ENCODE measurements at places on chromosomes 7 and 10.

DNA sequence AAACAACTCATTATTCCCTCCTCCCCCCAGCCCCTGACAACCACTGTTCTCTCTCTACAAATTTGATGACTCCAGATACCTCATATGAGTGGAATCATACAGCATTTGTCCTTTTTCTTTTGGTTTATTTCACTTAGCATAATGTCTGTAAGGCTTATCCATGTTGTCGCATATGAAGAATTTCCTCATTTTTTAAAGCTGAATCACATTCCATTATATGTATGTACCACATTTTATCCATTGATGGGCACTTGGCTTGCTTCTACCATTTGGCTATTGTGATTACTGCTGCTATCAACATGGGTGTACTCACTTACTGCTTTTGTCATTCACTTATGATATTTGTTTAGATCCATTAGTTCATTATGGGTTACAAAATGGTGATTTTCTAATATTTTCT lies 112.8 kb downstream of the BUB3 start:
- no peak for DNase-seq

GRCh38 chr7:45089341-45089891 lies 647 bp upstream of the NACAD start:
- peak; percentile 28 for DNase-seq

DNA sequence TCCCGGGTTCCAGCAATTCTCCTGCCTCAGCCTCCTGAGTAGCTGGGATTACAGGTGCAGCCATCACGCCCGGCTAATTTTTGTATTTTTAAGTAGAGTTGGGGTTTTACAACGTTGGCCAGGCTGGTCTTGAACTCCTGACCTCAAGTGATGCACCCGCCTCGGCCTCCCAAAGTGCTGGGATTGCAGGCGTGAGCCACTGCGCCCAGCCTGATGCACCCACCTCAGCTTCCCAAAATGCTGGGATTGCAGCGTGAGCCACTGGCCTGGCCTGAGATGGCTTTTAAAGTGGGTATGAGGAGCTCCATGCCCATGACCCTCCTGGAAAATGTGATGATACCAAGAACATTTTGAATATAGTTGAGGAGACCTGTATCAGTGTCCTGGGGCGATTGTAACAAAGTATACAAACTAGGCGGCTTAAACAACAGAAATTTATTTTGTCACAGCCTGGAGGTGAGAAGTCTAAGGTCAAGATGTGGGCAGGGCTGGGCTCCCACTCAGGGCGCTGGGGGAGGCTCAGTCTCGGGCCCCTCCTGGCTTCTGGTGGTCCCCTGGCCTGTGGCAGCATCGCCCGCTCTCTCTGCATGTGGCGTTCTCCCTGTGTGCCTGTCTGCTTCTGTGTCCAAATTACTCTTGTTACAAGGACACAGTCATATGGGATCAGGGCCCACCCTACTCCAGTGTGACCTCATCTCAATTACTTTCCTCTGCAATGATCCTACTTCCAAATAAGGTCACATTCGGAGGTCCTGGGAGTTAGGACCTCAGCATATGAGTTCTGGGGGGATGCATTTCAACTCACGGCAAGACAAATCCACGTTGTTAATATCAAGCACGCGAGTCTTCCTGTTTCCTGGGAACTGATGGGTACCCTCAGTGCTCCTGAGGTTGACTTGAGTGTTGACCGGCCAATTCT lies 108.8 kb downstream of the ACTR3B start:
- DNase-seq = no peak

- DNase-seq = no peak
Observed at GRCh38 chr10:116590590-116591444, at the start of gene PNLIPRP1. PNLIPRP1 (plus strand) TSS chr10:116590959; CDS start chr10:116591130, 171 bp downstream.

GRCh38 chr7:159142730-159143129 lies 1.9 kb downstream of the VIPR2 start:
- DNase-seq = no peak

DNA sequence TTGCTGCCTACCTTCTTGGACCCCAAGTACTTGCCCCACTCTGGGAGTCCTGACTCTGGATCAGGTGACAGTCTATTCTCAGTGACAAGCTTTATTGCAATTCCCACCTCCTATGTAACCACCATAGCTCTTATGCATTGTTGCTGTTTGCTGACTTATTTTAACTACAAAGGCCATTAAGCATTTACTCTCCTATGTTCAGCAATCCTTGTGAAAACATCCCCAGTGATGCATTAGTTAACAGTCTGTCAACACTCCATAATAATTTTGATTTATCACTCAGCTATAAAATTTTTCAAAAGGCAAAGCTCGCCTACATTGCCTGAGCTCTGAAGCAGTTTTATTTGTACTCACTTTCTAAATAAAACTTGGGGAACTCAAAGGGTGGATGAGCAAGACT lies 871.8 kb upstream of the SORCS1 start:
- no peak for DNase-seq

GRCh38 chr7:84092207-84092606 lies 102.4 kb downstream of the SEMA3A start:
- no peak for DNase-seq

GRCh38 chr7:100539436-100540006 lies 518 bp downstream of the AGFG2 start:
- no peak for DNase-seq

- no peak for DNase-seq
Observed at GRCh38 chr10:73262105-73262730, 9.8 kb upstream of the MRPS16 start.

DNA sequence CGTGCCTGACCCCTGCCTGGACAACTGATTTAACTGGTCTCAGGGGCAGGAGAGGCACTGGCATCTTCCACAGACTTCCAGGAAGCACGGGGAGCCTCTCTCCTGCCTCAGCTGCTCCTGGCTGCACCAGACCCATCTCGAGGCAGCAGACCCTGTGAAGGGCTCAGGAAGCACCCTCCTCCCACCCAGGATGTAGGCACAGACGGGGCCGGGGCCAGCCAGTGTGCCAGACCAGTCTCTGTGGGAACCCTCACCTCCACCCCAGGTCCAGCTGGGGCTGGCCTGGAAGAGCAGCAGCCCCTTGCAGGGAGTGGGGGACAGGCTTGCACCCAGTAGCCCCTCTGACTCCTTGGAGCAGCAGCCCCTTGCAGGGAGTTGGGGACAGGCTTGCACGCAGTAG lies 56.3 kb downstream of the RASGEF1A start:
- no peak for DNase-seq

GRCh38 chr7:21454182-21454581 lies 26.3 kb downstream of the SP4 start:
- DNase-seq = no peak

- no peak for DNase-seq
Observed at GRCh38 chr7:138848056-138848980, 50.3 kb upstream of the ATP6V0A4 start.

DNA sequence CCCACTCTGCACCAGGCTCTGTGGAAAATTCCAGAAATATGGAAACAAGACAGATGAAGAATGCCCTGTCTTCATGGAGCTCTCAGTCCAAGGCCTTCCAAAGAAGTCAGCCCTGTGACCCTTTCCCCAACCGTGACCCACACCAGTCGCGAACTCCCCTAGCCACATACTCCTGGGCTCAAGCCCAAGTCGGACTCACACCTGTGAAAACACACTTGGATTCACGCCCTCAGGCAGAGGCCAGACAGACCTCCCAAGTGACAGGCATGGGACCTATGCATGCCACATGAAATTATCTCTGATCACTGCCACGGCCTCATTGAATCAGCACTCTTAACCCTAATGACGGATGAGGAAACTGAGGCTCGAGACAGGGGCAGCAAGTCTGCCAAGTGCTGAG lies 42.5 kb downstream of the ZCCHC24 start:
- DNase-seq = no peak

GRCh38 chr10:93088466-93088865 lies 14.8 kb downstream of the CYP26A1 start:
- DNase-seq = no peak

DNA sequence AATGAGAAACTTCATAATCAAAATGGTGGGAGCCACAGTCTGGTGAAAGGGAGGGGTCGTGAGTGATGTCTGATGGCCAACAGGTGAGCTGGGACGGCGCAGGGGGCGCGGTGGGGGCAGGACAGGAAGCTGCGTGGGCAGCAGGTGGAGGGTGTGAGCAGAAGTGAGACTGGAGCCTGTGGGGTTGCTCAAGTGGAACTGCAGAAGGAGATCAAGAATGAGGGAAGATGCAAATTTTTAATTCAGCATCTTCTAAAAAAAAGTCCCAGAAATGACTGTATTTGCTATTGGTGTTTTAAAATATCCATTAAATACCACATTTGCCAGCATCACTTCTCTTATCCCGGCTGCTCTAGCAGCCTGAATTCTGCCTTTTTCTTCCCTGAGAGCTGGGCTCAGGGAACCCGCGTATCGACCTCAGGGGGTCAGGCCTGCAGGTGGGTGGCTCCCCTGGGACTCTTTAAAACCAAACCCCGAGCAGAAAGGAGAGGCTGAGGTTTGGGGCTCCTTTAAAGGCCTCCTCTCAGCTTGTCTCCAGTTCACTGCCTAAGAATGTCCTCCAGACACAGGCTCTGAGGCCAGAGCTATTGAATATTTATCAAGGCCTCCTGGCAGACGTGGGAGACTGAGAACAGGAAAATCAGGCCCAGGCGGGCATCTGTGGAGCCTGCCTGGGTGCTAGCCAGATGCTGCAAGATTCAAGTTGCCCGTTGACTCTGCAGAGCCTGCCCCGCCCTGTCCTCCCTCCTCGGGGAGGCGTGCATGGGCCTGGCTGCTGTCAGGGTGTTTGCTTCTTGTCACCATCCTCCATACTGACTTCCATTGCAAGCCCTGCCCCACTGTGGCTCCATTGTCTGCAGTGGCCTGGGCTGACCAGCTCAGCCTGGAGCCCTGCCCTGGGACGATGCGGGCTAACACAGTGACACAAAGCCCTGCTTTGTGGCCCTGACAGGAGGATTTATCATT lies 53.9 kb downstream of the SYPL1 start:
- no peak for DNase-seq

- DNase-seq = no peak
Observed at GRCh38 chr7:112079673-112080072, 126.5 kb downstream of the DOCK4 start.

GRCh38 chr7:158135931-158136330 lies 451.7 kb downstream of the PTPRN2 start:
- no peak for DNase-seq

- DNase-seq = no peak
Observed at GRCh38 chr7:466465-467191, 53.0 kb downstream of the PDGFA start.

GRCh38 chr10:97876402-97876801 lies 26.8 kb downstream of the GOLGA7B start:
- no peak for DNase-seq

GRCh38 chr7:80703272-80703671 lies 64.8 kb downstream of the CD36 start:
- no peak for DNase-seq

- DNase-seq = no peak
Observed at GRCh38 chr10:60649485-60650377, 128.5 kb upstream of the CDK1 start.

DNA sequence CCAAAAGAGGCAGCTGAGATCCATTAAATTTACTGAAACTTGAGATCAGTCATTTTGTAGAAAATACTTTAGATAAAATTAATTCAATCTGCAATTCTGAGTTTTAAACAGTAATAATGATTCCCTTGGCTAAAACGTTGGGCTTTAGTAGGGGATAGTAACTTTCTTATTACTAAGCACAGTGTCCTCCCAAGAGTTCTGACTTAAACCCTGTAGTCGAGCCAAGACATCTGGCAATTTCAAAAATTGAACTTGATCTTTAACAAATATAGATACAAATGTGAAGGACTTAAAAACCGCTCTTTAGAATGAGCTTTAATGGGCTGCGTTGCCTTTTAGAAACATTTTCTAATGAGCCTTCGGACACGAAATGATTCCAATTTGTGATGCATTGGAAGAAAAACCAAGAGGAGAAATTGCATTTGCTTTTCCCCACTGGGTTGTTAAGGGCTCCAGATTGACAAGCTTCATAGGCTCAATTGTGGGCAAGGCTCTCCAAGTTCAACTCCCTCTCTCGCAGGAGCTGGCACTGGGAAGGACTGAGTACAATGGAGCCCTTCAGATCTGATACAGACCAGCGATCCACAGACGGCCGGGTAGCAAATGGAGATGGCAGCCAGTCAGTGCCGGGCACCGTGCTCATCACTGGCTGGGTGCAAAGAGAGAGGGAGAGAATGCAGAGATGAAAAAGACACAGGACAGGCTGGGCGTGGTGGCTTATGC lies 921.3 kb upstream of the AUTS2 start:
- DNase-seq = no peak

DNA sequence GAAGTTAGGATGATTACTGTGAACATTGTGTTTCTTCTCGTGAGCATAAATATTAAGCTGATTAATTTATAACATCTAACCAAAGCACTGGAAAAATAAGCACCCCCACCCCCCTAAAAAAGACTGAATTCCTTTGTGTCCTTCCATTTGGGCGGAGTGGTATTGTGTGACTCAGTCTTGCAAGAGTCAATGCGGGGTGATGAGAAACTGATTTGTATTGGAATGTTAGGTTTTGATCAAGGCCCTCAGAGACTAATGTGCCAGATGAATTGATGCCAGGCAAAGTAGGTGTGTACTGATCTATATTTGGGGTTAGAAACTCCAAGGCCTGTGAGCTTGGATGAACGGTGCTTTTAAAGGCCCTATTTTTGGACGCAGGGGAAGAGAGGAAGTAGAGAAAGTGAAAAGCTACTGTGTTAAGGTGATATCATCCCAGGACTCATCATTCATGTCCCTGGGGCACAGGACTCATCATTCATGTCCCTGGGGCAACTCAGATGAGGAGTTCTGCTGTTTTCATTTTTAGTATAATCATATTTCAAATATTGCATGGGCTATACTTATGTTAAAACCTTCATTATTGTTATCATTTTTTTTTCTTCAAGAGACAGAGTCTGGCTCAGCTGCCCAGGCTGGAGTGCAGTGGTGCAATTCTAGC lies 61.3 kb upstream of the PTN start:
- DNase-seq = no peak

- no peak for DNase-seq
Observed at GRCh38 chr7:148623586-148624282, 33.2 kb downstream of the C7orf33 start.

DNA sequence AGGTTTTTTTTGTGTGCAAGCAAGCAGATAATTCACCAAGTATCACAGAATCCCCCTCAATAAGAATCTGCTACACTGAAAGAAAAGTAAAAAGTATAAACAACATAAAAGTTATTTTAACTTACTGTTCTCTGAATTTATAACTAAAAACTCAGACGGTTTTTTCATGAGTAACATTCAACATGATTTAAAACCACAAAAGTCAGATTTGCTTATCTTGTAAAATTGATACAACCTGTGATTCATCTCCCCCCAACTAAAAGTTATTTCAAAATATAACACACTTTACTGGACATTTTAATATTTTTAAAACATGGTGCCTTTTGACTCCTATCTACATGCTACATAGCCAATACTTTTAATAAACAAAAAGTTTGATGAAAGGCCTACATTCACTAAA lies 32.8 kb downstream of the TSPAN12 start:
- no peak for DNase-seq

- DNase-seq = no peak
Observed at GRCh38 chr7:133704453-133704852, 422.7 kb upstream of the LRGUK start.

DNA sequence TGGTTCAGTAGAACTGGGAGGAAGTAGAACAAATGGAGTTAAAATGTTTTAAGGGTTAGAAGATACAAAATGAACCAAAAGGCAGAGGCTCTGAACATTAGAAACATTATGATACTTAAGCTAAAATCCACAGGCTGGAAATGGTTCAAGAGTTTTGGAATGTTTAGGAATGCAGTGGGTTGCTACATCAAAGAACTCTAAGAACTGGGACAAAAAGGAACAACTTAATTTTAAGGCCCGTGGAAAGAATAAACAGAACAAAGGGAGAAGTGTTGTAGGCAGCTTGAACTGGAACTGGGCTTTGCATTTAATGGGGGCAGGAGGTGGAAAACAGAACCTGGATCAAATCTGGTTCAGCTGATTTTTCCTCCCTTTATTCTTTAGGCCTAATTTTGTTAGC lies 3.5 kb upstream of the C7orf25 start:
- no peak for DNase-seq

Measured in activated gamma-delta T cell treated with anti-CD3 and anti-CD28 coated beads, Interleukin-2, amount 50 U/mL, for 16 hours (primary cell).